HuH-7 (cell line): ENCODE measurements at places on chromosomes 4 and X.

GRCh38 chr4:145171911-145172310 lies 8.5 kb downstream of the OTUD4 start:
- DNase-seq, result no peak

GRCh38 chr4:75630174-75630936 lies at the start of gene CDKL2:
TSS of gene CDKL2 (minus strand) at chr4:75630528. CDS start at chr4:75625988, 4,540 bp downstream.
- DNase-seq, result no peak

GRCh38 chr4:85084371-85085094 lies 118.0 kb upstream of the WDFY3 start:
- DNase-seq, result peak; percentile 5

- no peak for DNase-seq
These were observed 159.2 kb upstream of the SLC7A11 start for GRCh38 chr4:138401334-138401733.

DNA sequence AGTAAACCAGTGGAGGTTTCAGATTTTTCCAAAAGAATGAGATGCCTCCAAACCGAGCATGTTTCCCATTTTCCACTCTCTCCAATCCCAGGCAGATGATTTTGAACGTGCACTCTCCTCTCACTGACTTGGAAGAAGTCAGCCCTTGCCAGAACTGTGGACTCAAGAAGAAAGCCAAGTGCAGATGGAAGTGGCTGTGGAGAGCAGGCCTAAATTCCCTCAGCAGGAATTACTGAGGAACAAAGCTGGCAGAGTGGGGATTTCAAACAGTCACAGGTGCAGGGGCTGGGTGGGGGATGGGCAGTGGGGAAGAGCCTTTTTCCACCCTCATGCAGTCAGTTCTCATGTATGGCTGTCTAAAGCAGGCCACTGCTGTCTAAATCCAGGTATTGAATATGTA lies 83.5 kb upstream of the PLAC1 start:
- no peak for DNase-seq

DNA sequence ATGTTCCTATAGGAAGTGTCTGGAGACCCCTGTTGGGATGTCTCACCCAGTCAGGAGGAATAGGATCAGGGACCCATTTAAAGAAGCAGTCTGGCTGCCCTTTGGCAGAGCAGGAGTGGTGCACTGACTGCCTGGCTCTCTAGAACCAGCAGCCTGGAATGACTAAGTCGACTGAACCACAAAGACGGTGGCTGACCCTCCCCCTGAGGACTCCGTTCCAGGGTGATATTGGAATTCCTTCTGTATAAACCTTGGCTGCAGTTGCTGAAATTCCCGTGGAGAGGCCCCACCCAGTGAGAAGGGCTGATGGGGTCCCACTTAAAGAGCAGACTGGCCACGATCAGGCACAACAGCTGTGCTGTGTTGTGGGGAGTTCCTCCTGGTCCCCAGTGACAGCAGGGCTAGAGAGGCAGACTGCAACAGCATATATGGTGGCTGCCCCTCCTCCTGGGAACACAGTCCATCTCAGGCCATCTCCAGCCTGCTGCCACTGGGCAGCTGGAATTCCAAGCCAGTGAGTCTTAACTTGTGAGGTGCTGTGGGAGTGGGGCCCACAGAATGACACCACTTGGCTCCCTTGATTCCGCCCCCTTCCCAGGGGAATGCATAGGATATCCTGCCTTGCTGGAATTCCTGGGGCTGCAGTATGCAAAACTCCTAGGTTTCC lies 41.8 kb upstream of the RLIM start:
- DNase-seq, result no peak

GRCh38 chr4:68368691-68369131 lies 18.8 kb upstream of the YTHDC1 start:
- DNase-seq, result no peak

GRCh38 chr4:62232814-62233213 lies 1032.7 kb downstream of the ADGRL3 start:
- no peak for DNase-seq

GRCh38 chr4:107586371-107586770 lies 133.7 kb downstream of the PAPSS1 start:
- no peak for DNase-seq

DNA sequence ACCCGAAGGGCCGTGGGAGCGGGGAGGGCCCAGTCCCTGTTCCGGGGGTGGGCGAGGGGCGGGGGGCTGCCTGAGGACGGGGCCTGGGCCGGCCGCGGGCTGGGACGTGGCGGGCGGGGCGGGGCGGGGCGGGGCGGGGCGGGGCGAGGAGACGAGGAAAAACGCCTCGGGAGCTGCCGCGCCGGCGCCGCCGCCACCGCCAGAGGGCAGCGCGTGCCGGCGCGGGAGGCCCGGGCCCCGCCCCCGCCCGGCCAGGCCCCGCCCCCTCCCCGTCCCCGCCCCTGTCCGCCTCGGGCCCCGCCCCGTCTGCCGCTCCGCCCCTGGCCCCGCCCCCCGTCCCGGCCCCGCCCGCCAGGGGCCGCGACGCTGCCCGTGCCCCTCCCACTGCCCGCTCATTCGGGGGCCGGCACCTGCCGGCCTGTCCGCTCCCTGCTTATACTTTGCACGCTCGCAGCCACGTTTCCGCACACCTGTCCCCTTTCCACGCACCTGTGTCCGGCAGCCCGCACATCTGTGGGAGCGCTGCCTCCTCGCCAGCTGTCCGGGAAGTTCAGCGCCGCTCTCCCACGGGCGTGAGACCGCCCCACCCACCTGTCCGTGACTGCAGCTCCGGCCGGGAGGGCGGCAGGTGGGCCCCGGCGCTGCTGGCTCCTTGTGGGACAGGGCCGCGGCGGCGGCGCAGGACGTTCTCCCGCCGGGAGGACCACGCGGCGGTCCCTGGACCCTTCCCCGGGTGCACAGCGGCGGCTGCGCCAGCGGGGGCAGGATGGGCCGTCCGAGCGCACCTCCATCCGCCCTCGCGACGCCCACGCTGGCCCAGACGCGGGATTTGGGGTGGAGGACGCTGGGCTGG lies 1.7 kb upstream of the FGFRL1 start:
- no peak for DNase-seq

DNA sequence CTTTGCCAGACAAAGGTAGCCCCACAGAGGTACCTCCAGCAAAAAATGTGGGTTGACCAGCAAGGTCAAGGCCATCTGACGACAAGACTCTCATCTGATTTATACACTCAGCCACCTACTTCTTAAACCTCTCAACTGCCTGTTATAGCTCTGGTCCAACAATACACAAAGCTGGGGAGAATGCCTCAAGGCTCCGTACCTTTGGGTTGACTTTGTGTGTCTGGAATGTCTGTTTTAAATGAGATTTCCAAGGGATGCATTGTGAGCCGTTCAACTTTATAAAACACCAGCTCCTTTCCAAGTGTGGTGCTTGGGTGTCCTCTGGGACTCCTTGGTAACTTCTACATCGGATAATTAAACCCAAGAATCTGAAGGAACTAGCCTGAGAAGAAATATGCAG lies 167.0 kb upstream of the RPL34 start:
- no peak for DNase-seq

DNA sequence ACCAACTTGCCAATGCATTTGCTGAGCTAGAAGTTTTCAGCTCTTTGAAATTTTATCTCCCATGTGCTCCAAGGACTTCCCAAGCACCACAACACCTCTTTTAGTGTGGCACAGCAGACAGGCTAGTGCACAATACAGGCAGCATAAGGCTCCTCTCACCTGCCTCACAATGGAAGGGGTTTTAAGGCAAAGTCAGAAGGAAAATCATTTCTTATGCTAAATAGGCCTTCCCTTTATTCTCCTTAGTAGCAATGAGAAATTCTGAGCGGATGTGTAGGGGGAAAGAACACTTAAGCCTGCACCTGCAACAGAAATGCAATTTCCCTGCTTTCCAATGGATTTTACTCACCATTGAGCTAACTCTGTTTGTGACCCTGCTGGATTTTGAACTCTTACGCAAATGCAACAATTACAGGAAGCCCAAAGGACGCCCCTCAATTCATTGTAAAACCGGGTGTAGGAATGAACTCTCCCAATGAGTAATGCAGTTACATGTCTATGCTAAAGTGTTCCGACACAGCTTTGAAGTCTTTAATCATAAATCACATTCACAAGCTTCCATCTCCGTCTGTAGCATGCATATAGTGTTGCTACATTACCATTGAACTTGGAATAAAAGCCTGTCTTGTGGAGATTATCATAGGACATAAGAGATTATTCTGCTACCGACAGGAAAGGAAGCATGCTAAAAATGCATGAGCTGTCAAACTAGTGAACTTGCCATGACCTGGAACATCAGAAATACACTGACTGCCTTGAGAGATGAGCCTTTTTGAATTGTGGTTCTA lies 1084.9 kb downstream of the RPA4 start:
- DNase-seq, result no peak

- DNase-seq, result no peak
These were observed 118.2 kb upstream of the KLF8 start for GRCh38 chrX:56113785-56114436.

DNA sequence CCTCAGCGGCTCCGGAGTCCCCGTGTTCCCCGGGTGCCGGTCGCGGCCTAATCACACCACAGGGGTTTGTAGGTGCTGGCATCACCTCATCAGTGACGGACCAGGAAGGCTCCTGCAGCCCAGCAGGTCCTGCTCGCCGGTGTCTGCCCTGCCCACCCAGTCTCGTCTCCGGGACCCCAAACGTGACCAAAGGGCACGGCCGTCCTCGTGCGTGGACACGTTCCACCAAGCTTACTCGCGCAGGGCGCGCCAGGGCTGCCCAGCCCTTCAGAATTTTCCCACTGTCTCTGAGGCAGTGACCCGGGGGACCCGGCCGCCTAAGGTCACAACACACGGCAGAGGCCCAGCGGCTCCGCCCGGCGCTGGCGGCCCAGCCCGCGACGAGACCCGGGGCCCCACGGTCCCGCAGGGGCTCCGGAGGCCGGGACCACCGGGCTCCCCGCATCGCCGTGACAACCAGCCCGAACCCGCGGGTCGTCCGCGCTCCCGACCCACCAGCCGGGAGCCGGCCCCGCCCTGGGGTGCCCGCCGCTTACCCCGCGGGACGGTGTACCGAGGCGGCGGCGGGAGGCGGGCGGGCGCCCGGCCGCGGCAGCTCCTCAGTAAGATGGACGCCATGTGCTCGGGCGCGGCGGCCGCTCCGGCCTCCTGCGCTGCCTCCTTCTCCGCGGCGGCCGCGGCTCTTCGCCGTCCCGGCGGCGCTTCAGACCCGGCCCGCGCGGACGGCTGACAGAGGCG lies 454 bp downstream of the LETM1 start:
- no peak for DNase-seq

- DNase-seq, result no peak
These were observed 55.6 kb downstream of the MAP7D2 start for GRCh38 chrX:20060961-20061748.

GRCh38 chr4:682490-683172 lies 6.3 kb downstream of the SLC49A3 start:
- DNase-seq, result no peak

DNA sequence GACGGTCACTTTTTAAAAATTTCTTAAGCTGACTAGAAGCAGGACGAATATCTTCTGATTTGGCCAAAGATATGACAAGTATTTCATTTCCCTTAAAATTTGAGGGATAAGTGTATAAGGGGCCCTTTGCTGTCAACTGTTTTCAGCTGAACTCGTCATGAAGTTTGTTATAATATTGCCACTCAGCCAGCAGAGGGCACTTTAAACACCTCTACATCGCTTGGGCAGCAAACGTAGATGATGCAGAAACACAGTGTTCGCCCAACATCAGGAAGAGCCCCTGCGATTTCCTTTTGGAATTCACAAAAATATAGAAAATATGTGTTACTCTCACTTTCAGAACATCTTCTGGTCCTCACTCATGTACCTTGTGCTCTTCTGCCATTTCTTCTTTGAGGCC lies 435.7 kb upstream of the FMR1 start:
- DNase-seq, result peak; percentile 2

- DNase-seq, result no peak
These were observed 17.3 kb upstream of the BBS12 start for GRCh38 chr4:122715221-122715620.

DNA sequence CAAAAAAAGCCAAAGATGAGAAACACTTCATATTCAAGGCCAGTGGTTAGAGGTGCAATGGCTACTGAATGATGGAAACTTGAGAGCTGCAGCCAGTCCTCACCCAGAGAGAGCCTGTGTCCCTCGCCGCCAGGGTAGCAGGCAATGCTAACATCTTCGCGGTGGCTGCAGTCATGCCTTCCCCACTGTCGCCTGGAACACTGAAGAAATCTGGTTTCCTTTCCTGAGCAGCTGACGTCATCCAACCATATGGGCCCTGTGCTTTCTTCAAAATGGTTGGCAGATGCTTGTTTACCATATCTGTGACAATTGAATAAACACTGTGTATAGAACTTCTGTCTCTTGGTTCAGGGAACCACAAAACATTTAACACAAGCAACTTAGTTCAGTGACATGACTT lies 39.7 kb downstream of the PRSS12 start:
- no peak for DNase-seq

DNA sequence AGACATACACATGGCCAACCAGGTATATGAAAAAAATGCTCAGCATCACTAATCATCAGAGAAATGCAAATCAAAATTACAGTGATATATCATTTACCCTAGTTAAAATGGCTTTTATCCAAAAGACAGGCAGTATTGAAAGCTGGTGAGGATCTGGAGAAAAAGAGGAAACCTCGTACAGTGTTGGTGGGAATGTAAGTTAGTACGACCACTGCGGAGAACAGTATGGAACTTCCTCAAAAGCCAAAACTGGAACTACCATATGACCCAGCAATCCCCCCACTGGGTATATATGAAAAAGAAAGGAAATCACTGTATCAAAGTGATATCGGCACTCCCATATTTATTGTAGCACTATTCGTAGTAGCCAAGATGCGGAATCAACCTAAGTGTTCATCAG lies 23.4 kb downstream of the ABHD18 start:
- DNase-seq, result no peak

GRCh38 chrX:43508694-43509093 lies 147.4 kb upstream of the MAOA start:
- no peak for DNase-seq

DNA sequence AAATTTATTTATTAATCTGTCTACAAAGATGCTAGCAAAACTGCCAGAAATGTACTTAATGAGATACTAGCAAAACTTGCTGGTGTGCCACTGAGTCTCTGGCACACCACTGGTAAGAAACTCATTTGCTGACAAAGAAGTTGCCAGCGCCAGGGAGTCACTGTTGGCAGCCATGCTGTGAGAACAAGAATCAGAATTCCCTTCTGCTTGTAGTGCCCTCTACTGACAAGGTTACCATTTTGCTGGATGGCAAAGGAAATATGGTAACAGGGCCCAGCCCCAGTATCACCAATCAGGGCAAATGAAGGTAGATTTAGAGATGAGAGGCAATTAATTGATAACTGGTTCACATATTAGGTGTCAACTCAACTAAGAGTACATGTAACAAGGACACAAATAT lies 750.1 kb upstream of the ADGRL3 start:
- DNase-seq, result no peak

GRCh38 chr4:114226968-114227760 lies 247.7 kb upstream of the ARSJ start:
- DNase-seq, result no peak
